ENCODE measurements at places on chromosomes 1 and 21. TPM values are rescaled to one million over a fixed set of nuclear protein-coding genes. Genes with fewer than 3 reads are reported as not detected.
A peak's percentile ranks its signal among the peaks of the same experiment; 100 is the strongest.

- peaks cover 6% of the 10 kb centered on the region for H3K4me1 ChIP-seq
- H3K27ac ChIP-seq = no peak overlapping the region
- no peaks in the 10 kb centered on the region for H3K36me3 ChIP-seq
- H3K27me3 ChIP-seq = no peaks in the 10 kb centered on the region
Measured at GRCh38 chr1:246157516-246157915, 349.6 kb downstream of the SMYD3 start.

- H3K27ac ChIP-seq = peak overlapping the region; percentile 60
- H3K36me3 ChIP-seq = no peaks in the 10 kb centered on the region
- no peak for DNase-seq
- H3K4me3 ChIP-seq = peak overlapping the region; percentile 50
- peaks cover 13% of the 10 kb centered on the region for H3K27me3 ChIP-seq
Measured at GRCh38 chr1:1419813-1420653, 1.0 kb downstream of the ANKRD65 start.

DNA sequence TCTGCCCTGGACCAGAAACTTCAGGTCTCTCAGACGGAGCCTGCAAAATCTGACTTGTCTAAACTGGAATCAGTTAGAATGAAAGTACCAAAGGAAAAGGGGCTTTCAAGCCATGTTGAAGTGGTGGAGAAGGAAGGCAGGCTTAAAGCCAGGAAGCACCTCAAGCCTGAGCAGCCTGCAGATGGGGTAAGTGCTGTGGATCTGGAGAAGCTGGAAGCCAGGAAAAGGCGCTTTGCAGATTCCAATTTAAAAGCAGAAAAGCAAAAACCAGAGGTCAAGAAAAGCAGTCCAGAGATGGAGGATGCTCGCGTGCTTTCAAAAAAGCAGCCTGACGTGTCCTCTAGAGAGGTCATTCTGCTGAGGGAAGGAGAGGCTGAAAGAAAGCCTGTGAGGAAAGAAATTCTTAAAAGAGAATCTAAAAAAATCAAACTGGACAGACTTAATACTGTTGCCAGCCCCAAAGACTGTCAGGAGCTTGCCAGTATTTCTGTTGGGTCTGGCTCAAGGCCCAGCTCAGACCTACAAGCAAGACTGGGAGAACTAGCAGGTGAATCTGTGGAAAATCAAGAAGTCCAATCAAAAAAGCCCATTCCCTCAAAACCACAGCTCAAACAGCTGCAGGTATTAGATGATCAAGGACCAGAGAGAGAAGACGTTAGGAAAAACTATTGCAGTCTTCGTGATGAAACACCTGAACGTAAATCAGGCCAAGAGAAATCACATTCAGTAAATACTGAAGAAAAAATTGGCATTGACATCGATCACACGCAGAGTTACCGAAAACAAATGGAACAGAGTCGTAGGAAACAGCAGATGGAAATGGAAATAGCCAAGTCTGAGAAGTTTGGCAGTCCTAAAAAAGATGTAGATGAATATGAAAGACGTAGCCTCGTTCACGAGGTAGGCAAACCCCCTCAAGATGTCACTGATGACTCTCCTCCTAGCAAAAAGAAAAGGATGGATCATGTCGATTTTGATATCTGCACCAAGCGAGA, 46.6 kb downstream of the ZBTB17 start:
- H3K27ac ChIP-seq = no peak overlapping the region
- no peaks in the 10 kb centered on the region for H3K4me1 ChIP-seq
- H3K4me3 ChIP-seq = no peak overlapping the region
- H3K27me3 ChIP-seq = no peaks in the 10 kb centered on the region

DNA sequence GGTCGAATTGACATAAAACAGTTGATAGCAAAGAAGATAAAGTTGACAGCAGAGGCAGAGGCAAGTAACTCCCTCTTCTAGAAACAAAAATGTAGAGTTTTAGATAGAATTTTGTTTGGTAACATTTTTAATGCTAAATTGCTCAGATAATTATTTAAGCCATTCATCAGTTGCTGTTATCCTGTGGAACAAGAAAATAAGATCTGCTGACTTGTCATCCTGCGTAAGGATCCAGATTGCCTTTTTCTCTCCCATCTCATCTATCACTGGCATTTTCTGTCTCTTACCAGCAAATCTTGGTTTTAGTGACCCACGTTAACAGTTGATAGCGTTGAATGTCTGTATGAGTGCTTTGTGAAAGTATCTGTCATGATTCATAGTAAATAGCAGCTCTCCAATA, 29.8 kb downstream of the SOAT1 start:
- peaks cover 13% of the 10 kb centered on the region for H3K4me1 ChIP-seq
- peaks cover 38% of the 10 kb centered on the region for H3K36me3 ChIP-seq
- DNase-seq = no peak
- H3K27ac ChIP-seq = no peak overlapping the region

- peaks cover 30% of the 10 kb centered on the region for H3K27me3 ChIP-seq
- no peak for DNase-seq
- H3K36me3 ChIP-seq = no peaks in the 10 kb centered on the region
- H3K4me3 ChIP-seq = no peak overlapping the region
- no peaks in the 10 kb centered on the region for H3K4me1 ChIP-seq
Measured at GRCh38 chr1:5611851-5612250, 380.4 kb downstream of the NPHP4 start.

DNA sequence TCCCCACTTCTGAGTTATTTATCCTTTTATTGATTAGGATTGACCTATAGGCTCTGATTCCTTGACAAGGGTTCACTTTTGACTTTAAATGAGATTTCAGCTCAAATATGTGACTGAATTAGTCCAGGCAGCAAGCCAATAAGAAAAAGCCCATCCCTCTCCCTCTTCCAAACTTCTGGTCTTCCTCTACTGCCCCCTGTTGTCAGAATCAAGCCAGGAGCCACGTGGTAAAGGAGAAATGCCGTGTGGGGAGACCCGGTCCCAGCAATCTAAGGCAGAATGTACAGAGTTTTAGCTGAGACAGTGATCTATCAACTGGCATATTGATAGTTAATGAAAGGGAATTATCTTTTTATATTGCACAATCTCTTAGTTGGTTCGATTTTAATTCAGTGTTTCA, 5.2 kb downstream of the ADAMTS5 start:
- H3K27ac ChIP-seq = no peak overlapping the region
- peak; percentile 46 for DNase-seq
- H3K36me3 ChIP-seq = no peaks in the 10 kb centered on the region
- peaks cover 12% of the 10 kb centered on the region for H3K27me3 ChIP-seq

GLRX2 gene
- total RNA-seq = 1.8 TPM
